ENCODE measurements at places on chromosomes 11 and 22. TPM values are rescaled to one million over a fixed set of nuclear protein-coding genes. Genes with fewer than 3 reads are reported as not detected.

DNA sequence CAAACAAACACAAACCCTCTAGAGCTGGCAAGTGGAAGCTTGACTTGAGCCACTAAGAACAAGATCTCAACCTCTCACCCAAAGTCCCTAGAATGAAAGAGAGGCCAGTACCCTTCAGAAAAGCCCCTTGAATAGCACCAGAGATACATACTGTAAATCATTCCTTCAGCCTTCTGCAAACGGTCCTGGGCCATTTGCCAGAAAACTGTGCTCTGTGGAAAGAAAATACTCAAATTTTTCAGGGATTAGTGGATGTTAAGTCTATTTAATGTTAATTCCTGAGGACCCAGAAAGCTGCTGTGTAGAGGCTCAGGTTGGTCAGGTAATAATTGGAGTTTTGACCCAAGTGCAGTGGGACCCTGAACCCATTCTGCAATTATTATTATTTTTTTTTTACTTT is 16.9 kb downstream of the SERPINH1 start:
- DNase-seq: no peak

The NEFH gene
- not detected for total RNA-seq

GRCh38 chr22:23200898-23201297 is 20.6 kb downstream of the BCR start:
- no peak for DNase-seq

DNA sequence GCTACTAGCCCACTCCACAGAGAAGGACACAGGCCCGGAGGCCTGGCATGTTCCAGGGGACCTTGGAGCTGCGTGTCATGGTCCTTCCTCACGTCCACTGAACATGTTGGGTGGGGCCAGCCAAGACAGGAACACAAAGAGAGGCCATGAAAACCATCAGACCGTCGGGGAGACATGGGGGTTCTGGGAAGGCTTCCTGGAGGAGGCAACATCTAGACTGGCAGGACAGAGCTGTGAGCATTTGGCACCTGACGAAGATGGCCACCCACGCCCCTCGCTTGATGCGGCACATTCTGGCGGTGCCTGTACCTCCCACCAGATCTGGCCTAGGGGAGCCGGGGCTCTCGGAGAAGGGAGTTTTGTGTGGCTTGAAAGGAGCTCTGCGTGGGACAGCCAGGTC is 24.7 kb upstream of the ARHGAP8 start:
- no peak for DNase-seq

GRCh38 chr11:79182794-79183193 is 258.0 kb downstream of the TENM4 start:
- DNase-seq: no peak

The NLRP6 gene
- not detected for total RNA-seq

GRCh38 chr11:96188243-96189006 is 154.6 kb downstream of the MAML2 start:
- DNase-seq: no peak

DNA sequence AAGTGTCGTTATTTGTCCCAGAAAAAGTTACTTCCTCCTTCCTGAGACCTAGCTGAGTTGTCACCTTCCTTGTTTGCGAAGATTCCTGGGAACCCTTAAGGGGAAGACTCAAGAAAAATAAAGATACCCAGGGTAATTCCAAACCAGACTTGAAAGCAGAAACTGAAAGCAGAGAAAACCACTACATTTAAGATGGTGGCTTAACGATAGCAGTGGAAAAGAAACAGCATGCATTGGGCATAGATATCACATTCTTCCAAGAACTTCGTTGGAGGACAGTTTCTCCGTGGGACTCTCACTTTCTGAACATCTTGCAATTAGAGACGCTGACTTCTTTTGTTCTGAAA is 89.1 kb downstream of the FAM76B start:
- no peak for DNase-seq

Data from A172 (cell line).